Hepatic stellate cell (primary cell): ENCODE measurements at places on chromosomes 12 and 14.
A peak's percentile ranks its signal among the peaks of the same experiment; 100 is the strongest.

- DNase-seq = no peak
These were observed 229.2 kb upstream of the PPFIA2 start for GRCh38 chr12:81988362-81988761.

- no peak for DNase-seq
These were observed 41.3 kb downstream of the WNK1 start for GRCh38 chr12:793711-794110.

DNA sequence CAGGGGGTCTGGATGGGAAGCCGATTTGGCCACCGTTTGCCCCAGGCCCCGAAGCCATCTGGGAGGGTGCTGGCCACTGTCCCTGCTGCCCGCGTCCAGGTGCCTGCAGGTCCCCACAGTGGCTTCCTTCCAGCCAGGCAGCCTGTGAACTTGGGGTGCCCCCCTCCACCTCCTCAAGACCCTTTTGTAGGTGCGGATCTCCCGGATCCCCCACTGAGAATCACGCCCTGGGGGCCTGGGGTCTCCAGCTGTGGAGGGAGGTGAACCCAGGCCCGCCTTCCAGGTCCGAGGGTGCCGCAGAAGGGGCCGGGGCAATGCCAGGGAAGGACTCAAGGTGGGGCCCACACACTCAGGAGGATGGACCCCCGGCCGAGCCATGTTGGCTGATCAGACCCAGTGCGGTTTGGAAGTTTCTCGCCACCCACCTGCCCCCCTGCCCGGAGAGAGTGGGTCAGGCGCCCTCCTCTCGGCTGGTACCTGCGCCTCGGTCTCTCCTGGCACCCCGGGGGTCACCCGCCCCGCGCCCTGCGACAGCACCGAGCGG, 1.7 kb downstream of the MMP17 start:
- no peak for DNase-seq

DNA sequence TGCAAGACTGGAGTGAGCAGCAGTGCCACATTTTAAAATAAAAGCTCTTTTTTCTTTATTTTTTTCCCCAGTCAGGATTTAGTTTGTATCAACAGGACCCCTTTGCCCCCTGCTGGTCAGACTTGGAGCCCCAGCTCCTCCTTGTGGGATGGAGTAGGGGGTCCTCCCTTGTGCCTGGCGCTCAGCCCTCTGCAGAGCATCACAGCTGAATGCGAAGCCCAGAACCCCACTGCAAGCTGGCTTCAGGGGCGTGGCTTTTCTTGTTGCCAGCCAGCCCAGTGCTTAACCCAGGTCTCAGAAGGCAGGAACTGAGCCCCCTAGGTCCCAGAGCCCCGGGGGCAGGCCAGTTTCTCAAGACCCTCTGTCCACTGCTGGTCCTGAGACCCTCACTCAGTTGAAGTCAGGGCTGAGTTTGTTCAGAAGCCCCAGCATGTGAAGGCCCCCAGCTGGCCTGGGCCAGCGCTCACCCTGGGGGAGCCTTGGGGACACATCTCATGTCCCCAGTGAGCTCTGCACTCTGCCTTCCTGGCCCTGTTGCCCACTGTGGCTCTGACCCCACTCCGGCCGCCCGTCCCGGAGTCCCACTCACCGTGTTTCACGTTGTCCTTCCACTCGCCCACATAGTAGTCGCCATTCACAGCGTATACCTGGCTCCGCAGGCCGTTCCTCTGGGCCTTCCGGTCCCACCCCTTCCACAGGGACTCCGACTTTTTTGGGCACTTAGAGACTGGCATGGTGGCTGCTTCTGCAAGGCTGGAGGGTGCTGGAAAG, 519 bp downstream of the MORN3 start:
- peak; percentile 46 for DNase-seq

- peak; percentile 21 for DNase-seq
These were observed 28.7 kb upstream of the PLD4 start for GRCh38 chr14:104895786-104896661.
